Cerebellar nuclear complex (tissue), 1 donor: ENCODE measurements at places on chromosomes 3 and 15.

GRCh38 chr3:13277196-13277813 lies 142.8 kb downstream of the NUP210 start:
- peak; percentile 20 for DNase-seq

DNA sequence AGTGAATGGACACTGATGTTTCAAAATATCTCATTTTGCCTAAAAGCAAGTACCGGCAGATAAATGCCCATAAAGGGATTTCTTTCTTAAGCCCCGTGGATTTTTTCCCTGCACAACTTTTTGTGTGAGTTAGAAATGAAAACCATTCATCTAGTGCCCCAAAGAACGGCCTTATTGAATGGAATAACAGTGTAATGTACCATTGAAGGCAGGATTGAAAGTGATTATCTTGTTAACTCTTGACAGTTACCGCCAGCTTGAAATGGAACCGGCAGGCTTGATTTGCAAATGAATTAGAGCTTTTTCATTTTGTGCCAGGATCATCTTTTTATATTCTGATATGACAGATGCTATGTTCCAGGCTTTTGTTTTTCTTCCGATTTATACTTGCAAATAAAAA lies 162.2 kb downstream of the RSRC1 start:
- DNase-seq = no peak

- no peak for DNase-seq
Measured at GRCh38 chr3:146715170-146715569, 110.0 kb upstream of the PLSCR5 start.

DNA sequence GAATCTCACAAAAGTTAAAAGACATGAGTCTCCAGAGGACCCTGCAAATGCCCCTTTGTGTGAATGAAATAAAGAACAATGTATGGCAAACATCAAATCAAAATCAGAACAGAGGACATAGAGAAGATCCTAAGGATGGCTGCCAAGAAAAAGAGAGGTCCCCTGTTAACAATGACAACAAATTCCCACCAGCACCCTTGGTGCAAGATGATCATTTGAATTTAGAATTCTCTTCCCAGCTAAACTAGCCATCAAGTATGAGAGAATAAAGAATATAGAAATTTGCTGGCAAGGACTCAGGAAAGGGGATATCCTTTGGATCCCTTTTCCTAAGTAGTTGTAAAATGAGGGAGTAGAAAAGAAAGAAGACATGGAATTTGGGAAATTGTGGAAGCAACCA lies 8.2 kb downstream of the GP5 start:
- no peak for DNase-seq

DNA sequence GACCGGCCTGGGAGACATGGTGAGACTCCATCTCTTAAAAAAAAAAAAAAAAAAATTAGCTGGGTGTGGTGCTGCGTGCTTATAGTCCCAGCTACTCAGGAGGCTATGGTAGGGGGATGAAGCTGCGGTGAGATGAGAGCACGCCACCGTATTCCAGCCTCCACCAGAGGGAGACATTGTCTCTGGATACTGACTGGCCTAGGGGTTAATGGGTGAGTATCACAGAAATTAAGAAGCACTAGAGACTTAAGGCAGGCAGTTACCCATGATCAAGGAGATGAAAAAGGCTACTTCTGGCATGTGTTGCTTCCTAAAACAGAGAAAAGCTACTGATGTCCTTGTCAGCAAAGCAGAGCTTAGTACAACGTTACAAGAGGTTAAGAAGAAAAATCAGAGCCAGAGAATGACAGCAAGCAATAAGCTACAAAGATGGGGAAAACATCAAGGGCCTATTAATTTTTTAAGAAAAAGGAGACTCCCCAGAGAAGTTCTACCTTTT lies 8.6 kb downstream of the TFRC start:
- no peak for DNase-seq

- no peak for DNase-seq
Measured at GRCh38 chr3:177680472-177680821, 483.2 kb upstream of the TBL1XR1 start.

- no peak for DNase-seq
Measured at GRCh38 chr3:186588632-186589031, 18.1 kb downstream of the DNAJB11 start.

DNA sequence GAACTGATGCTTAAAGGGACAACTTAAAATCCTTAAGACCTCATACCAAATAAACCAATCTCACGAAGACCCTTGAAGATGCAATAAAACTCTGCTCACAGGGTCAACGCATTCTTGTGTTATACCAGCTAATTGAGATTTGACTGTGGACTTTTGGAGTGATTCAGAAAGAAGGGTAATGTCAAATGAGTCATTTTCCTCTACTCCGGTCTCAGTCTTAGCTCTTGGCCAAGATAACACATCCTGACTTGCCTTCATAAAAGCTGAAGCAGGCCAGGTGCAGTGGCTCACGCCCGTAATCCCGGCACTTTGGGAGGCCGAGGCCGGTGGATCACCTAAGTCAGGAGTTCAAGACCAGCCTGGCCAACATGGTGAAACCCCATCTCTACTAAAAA lies 3.8 kb downstream of the PKM start:
- no peak for DNase-seq

- no peak for DNase-seq
Measured at GRCh38 chr3:63067999-63068645, 192.9 kb upstream of the CADPS start.

DNA sequence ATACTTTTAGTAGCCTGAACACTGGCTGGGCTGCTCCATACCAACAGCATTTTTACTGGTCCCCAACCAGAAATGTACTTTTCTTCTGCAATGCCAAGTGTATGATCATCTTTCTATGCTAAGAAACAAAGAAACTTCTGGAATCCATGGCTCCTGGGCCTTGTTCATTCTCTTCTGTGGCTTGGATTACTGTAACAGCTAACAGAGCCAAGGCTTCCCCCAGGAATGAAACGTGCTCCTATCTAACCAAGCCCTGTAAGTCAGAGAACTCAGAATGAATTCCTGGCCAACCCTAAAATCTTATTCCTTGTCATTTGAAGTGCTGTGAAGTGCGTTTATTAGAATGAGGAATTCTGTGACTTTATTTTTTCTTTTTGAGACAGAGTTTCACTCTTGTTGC lies 102.9 kb upstream of the RAD18 start:
- no peak for DNase-seq

DNA sequence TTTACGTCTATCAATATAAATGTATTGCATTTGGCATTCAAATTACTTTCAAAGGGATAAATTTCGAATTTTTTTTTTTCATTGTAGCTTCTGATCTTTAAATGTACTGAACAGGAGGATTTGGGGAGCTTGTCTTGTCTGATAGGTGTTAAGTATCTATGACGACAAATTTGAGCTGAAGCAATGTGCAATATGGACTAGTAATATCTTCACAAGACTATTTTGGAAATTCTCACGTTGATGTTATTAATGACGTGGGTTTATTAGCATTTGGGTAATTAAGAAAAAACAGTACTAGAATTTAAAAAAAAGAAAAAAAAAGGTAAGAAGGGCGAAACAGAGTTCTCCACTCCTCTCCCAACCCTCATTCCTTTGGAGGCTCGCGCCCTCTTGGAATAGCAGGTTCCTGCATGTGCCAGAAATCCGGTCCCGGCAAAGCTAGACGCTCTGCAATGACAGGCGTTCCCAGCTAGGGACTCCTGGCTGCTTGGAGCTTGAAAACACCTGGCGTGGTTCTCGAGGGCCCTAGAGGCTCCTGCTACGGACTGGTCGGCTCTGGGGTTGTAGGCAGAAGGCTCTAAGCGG lies 648 bp upstream of the P2RY1 start:
- DNase-seq = no peak

DNA sequence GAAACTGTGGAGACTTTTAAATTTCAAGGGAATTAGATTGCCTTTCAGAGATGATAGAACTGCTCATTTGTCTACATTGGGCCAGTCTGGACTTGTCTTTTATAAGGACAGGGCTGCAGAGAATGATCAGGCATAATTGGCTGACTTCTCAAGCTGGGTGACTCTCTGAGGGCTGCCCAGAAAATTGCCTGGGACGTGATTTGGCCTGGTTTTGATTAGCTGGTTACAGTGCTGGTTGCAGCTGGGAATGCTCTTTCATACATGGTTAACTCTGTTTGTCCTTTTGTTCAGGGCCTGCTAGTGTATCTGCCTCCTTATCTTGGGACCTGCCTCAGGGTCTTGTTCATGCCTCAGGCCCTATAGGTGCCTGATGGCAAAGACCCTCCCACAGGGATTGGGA lies 245.6 kb downstream of the CLSTN2 start:
- DNase-seq = no peak

DNA sequence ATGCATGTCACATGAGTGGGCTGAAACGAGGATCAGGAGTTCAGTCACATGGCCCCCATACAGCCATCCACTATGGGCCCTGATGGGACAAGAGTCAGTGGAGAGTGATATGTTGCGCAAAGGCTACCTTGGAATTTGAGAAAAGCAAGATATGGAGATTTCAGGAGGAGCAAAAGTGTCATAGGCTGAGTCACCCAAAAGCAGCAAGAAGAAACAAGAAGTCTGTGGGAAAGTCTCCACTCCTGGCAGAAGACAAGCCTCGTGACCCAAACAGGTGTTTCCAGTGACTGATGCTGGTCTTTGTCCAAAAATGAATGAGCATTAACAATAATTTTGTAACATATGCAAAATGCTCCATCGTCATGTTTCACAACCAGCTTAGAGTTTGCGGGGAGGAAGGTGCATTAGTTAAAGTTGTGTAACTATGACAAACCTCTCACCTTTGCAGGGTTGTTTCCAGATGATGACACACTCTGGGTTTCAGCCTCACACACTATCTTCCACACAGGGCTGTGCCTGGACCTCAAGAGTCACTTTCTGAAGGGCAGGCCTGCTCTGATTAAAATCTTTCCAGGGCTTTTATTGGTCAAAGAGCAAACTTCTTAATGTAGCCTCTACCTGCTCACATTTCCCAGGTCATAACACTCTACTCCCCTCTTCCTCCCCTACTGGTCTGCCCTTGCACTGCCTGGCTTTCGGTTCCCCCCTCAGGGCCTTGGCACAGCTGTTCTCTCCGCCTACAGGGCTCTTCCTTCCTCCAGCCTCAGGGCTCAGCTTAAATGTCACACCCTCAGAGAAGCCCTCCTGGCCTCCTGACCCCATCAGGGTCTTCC lies 3.9 kb upstream of the DNASE1L3 start:
- DNase-seq = no peak

- no peak for DNase-seq
Measured at GRCh38 chr15:67359431-67360079, 105.0 kb downstream of the IQCH start.

GRCh38 chr3:185115371-185115770 lies 37.5 kb downstream of the C3orf70 start:
- DNase-seq = peak; percentile 10

DNA sequence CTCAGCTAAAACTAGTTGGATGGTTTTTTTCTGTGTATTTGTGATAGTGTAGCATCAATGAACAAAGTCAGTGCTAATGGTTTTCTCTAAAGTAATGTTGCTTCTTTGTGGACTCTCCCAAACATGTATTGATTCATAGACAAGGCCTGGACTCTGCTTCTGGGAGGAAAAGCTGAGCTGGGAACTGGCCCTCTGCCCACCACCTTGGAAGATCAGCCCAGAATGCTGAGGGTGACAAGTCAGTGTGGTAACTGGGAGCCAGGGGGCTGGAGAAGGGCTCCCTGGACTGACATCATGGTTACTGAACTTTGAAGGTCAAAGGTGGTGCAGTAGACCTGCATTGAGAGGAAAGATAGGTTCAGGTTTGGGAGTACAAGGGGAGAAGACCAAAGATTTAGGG lies 3.0 kb downstream of the ARHGAP31 start:
- no peak for DNase-seq

- DNase-seq = no peak
Measured at GRCh38 chr3:194136519-194137007, 615 bp downstream of the HES1 start.

GRCh38 chr3:5309602-5310001 lies 122.1 kb downstream of the EDEM1 start:
- no peak for DNase-seq

- no peak for DNase-seq
Measured at GRCh38 chr3:3141939-3142338, 15.2 kb downstream of the TRNT1 start.

GRCh38 chr3:138567403-138567802 lies 26.7 kb downstream of the CEP70 start:
- DNase-seq = no peak

- DNase-seq = no peak
Measured at GRCh38 chr15:57703387-57703786, 3.1 kb upstream of the POLR2M start.

- DNase-seq = no peak
Measured at GRCh38 chr3:190217081-190217480, 96.4 kb upstream of the P3H2 start.

DNA sequence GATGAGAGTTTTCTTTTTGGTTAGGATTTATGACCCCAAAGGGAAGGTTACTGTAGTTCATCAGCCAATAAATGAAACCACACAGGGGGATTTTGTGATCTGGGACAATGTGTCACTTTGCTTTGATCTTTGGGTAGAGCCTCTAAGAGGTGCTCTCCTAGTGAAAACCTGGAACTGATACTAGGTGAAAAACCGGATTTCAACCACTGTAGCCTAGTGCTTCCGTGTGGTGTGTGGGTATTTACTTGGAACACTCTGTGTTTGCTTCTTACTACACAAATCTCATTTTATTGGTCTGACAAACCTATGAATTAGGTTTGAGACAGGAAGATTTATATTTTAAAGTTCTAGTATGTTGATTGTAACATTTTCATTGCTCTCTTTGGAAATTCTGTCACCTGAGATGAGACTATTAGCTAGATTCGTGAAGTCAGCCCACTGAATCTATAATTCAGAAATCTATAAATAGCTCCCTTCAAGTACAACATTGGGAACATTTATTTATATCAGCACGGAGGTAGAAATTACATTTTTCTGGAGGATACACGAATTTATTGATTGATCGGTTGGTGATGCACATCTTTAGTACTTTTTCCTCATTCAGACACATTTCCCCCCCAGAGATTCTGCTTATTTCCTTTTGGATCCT lies 119.8 kb downstream of the AKAP13 start:
- no peak for DNase-seq

GRCh38 chr3:72814308-72814707 lies 33.9 kb downstream of the SHQ1 start:
- no peak for DNase-seq

GRCh38 chr3:43857361-43858293 lies 166.9 kb downstream of the ABHD5 start:
- no peak for DNase-seq

- DNase-seq = no peak
Measured at GRCh38 chr3:37308247-37308646, 133.9 kb upstream of the LRRFIP2 start.

DNA sequence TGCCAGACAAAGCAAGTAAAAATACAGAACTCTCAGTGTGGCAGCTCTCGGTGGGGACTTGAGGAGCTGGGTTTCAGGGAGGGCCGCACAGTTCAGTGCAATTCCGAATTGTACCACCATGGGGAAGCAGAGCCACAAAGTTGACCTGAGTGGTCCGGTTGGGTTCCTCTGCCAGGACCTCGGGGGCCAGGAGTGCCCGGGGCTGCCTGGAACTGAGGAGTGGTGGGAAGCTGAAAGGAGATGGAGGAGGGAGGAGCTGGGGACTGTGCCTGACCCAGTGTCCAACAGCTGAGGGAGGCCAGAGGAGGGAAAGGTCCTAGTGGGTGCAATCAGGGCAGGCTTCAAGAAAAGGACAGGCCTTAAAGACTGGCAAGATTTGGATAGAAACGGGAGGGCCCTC lies 32.2 kb upstream of the TRH start:
- DNase-seq = no peak

GRCh38 chr3:51501833-51502561 lies 2.2 kb upstream of the DCAF1 start:
- DNase-seq = peak; percentile 37

- no peak for DNase-seq
Measured at GRCh38 chr3:41224120-41224806, 25.0 kb downstream of the CTNNB1 start.
